ENCODE measurements at places on chromosomes 4 and X.

DNA sequence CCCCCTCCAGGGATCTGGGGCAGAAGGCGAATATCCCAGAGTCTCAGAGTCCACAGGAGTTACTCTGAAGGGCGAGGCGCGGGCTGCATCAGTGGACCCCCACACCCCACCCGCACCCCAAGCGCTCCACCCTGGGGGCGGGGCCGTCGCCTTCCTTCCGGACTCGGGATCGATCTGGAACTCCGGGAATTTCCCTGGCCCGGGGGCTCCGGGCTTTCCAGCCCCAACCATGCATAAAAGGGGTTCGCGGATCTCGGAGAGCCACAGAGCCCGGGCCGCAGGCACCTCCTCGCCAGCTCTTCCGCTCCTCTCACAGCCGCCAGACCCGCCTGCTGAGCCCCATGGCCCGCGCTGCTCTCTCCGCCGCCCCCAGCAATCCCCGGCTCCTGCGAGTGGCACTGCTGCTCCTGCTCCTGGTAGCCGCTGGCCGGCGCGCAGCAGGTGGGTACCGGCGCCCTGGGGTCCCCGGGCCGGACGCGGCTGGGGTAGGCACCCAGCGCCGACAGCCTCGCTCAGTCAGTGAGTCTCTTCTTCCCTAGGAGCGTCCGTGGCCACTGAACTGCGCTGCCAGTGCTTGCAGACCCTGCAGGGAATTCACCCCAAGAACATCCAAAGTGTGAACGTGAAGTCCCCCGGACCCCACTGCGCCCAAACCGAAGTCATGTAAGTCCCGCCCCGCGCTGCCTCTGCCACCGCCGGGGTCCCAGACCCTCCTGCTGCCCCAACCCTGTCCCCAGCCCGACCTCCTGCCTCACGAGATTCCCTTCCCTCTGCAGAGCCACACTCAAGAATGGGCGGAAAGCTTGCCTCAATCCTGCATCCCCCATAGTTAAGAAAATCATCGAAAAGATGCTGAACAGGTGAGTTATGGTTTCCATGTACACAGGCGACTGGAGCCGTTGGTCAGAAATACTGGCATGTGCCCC is at the start of gene CXCL1:
TSS of gene CXCL1 (plus strand) at position 264 of the 926 bp plus-strand sequence. CDS start at position 342, 78 bp downstream.
- no peak for DNase-seq

- no peak for DNase-seq
Measured at GRCh38 chrX:69065451-69065850, 99.8 kb downstream of the PJA1 start.

DNA sequence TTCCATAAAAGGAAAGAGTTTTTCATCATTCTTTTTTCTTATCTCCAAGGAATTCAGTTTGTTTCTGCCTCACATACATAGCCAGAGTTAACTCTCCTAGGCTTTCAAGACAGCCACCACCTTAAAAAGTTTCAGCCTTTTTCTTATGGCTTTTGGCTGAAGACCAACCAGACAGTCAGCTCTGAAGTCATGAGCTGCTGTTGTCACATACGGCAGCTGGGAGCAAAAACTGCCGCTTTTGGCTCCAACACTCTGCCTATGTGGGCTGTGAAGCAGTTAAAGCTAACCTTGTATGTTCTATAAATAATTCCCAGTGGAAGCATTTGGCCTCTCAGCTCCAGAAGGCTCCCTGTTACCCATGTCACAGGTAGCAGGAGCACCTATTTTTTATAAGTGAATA is 104.1 kb downstream of the KLHL4 start:
- no peak for DNase-seq

- DNase-seq: no peak
Measured at GRCh38 chr4:61628282-61628681, 428.2 kb downstream of the ADGRL3 start.

GRCh38 chr4:109164011-109164410 is 138.4 kb downstream of the COL25A1 start:
- no peak for DNase-seq

- no peak for DNase-seq
Measured at GRCh38 chr4:38091636-38092035, 131.4 kb downstream of the PTTG2 start.

DNA sequence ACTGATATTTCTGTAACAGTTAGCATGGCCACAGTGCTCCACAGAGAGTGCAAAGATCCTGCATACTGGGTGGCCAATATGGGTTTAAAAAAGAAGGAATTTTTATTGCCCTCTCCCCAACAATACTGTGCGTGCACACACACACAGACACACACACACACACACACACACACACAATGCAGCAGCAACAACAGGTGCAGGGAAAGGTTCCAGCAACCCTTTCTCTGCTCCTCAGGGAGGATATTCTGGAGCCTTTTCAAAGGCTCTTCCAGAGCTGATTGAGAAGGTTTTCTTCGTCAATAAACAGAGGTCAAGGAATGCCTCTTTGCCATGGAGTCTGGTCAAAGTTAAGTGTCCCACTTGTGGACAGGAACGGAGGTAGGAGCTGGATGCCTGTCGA is 84.8 kb upstream of the ZFP42 start:
- no peak for DNase-seq

GRCh38 chr4:184907216-184907615 is 81.4 kb upstream of the ACSL1 start:
- no peak for DNase-seq

DNA sequence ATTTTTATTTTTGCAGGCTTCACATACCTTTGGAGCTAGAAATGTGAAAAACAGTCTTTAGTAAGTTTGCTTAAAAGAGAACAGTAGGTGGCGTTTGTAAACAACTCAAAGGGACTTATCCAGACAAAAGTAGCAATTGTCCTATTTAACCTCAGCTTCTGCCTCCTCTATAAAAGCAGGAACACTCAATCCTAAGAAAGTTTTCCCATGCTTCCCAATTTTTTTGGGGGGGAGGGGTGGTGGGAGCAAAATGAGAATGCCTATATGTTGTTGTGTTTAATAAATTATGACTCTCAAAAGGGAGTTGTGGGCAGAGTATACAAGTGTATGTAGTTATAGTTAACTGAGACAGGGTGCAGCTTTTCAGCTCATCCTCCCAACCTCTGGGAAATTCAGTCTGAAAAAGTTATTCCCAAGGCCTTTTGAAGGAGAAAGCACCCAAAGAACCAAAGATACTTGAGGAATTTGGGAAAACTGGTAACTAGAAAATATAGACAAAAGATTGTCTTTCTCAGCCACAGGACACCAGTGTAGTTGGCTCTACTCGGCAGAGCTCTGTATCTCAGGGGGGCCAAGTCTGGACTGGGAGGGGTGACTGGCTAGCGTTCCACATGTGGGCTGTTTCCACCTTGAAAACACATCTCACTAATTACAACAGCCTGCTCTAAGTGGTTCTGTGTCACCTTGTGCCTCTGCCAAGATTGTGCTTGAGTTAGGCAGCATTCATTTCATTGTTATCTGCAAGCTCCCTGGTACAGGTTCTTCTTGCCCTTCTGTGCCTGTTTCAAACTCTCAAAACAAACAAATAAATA is 2.8 kb downstream of the SFRP2 start:
- DNase-seq: no peak

DNA sequence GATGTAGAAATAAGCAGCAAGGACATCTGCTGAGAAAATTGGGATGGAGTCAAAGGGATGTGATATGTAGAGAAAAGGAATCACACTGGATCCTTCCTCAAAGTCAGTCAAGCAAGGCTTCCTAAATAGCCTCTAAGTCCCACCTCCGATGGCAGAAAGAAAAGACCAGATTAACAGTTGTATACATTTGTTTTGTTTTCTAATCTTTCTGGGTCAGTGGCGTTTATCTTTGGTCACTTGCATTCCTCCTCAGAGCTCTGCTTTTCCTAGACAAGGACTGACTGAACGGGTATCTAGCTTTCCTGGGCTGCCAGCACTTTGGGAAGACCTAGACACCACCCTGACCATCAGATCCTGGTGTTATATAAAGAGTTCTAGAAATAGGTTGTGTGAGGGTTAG is 23.2 kb downstream of the PACRGL start:
- no peak for DNase-seq

DNA sequence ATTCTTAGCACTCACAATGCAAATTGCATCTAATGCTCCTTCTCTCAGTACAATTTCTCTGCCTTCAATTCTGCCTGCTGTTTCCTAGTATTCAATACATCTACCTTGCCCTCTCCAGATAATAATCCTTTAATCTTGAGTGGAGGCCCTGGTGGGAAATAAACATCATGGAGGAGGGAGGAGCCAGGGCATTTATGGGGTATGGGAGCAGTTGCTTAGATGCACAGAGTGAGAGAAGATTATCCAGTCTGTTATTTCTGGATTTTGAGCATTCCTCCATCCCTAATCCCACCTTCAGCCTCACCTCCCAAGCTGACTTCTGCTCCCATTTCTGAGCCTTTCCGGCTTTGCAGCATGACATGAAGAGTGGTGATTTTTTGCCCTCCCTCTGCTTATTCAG is 127.9 kb upstream of the PPP3CA start:
- no peak for DNase-seq

DNA sequence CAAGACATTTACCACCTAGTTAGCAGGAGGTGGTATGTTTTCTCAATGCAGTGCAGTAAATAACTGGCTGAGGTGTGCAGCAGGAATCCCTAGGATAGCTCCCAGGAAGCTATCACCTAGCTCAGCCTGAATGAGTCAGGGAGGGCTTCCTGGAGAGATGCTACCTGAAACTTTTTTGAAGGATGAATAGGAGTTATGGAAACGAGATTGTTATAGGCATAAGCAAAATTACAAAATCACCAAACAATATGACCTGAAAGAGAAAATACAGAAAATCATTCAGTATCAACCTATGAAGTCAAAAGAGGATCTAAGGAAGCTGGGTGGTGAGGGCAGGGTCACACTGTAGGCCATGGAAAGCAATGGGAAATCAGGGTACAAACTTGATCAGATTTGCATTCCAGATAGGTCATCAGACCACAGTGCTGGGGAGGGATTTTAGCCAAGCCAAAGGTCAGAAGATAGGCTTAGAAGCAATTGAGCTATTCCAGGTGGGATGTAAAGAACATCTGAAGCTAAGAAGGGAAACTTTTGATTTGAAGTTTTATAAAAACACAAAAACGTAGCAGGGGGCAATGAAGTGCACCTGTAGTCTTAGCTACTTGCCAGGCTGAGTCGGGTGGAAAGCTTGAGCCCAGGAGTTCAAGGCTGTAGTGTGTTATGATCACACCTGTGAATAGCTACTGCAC is 11.3 kb downstream of the AREG start:
- no peak for DNase-seq

GRCh38 chr4:151940291-151940690 is 179.5 kb upstream of the GATB start:
- DNase-seq: no peak

DNA sequence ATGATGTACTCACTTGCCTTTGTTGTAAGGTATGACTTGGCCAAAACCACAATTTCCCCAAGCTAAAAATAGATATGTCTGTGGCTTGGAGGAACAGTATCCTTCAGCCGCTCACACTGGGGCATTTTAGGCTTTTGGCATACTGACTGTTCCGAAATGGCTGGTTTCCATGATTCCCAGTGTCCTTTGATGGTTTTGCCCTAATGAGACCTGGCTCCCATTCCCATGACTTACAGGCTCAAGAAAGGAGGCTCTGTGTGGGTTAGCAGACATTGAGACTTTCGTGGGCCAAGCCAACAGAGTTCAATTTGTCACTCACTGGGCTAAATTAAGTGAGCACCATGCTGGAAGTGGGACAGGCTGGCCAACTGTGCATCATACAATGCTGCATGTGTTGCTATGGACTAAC is 150.6 kb downstream of the CEP135 start:
- no peak for DNase-seq

GRCh38 chr4:98542011-98542410 is 116.4 kb downstream of the TSPAN5 start:
- no peak for DNase-seq

DNA sequence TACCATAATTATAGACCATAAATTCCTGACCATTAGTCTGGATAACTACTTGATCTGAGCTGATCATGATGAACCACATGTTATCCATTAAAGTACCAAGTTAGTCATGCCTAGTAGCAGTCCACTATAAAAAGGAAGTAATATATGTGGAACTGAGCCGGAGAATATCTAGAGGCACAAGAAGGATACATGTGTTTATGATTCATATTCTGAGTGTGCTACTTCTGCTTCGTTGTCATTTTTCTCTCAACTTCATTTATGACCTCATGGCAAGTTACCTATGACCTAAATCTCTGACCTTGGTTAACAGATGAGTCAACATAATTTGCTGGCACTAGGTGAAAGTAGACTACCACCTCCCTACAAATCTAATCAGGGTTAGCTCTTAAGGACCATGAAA is 56.5 kb upstream of the ANKRD17 start:
- DNase-seq: no peak

DNA sequence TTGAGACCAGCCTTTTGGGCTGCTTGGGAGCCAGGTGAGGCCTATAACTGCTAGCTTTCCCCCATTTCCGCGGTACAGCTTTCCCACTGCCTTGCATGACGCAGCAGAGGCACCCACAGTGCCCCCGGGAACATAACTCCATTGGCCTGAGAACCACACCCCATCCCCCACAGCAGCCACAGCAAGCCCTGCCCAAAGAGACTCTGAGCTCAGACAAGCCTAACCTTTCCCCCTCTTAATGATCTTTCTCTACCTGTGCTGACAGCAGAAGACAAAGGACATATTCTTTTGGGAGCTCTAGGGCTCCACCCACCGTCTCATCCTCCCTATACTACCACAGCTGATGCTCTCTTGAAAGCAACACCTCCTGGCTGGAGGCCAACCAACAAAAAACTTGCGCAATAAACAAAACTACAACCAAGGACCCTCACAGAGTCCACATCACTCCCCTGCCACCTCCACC is 114.8 kb downstream of the FANCB start:
- DNase-seq: no peak

DNA sequence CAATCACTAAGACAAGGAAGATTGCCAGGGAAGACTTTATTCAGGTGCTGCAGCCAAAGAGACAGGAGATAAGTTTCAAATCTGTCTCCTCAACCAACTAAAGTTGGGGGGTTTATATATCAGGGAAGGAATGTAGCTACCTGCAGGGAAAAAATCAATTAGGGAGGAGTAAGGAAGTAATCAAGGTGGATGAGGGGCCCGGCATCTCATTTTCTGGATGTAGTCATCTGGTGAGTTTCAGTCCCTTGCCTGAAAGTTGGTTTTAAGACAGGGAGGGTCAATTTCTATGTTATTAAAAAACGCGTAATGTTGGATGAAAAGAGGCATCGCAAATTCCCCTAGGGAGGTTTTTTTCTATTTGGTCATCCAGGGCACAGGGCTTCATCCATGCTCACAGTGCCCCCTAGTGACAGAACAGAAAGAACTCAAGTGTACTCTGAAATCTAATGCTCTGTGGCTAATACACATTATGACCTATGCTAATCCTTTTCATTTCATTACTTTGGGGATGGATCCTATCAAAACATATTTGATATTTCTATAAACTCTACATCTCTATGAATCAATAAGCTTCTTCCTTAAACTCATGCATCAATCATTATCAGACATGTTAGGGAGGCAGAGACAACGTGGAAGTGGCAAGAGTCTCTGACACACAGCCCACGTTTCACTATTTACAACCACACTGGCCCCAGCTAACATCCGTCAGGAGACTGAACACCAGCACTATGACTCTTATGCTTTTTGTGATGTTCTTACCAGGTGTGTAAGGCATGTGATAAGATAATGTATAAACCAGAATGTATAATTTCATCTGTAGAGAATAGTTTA is 1577.0 kb upstream of the TENM3 start:
- no peak for DNase-seq

Measured in activated CD8-positive, alpha-beta memory T cell treated with anti-CD3 and anti-CD28 coated beads for 4 hours (primary cell).